ENCODE measurements at places on chromosomes 11 and 22.

DNA sequence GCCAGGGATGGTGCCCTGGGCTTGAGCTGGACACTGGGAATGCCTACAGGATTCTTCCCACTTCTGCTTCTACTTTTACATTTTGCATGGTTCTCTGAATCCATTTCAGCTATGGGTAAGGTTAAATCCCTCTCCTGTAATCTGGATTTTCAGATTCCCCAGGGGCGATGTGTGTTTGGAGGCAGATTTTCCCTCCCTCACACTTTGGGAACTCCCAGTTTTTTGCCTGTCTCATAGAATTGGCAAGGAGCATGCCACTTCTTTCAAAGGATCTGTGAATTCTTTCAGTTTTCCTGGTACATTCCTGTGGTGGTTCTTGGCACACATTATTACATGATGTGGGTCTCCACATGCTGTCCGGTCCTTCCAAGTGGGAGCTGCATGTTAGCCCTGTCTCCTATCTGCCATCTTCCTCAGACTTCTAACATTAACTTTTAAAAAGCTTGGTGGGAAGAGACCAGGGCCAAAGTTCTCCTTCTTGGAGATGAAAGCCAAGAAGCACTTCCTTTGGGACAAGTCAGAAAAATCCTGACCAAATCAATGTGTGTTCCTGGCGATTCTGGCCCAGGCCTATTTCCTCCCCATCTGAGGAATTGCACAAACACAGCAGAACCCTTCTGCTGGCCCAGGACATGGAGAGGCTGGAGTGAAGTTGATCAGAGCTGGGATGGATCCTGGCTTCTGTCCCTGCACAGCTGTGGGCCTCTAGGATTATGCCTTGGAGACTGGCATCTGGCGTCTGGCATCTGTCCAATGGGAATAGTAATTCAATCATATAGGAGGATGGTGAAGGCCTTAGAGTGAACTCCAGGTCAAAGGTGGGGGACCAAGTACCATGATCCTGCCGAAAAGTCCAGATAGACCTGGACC, 5.4 kb upstream of the APOL2 start:
- no peak for DNase-seq

DNA sequence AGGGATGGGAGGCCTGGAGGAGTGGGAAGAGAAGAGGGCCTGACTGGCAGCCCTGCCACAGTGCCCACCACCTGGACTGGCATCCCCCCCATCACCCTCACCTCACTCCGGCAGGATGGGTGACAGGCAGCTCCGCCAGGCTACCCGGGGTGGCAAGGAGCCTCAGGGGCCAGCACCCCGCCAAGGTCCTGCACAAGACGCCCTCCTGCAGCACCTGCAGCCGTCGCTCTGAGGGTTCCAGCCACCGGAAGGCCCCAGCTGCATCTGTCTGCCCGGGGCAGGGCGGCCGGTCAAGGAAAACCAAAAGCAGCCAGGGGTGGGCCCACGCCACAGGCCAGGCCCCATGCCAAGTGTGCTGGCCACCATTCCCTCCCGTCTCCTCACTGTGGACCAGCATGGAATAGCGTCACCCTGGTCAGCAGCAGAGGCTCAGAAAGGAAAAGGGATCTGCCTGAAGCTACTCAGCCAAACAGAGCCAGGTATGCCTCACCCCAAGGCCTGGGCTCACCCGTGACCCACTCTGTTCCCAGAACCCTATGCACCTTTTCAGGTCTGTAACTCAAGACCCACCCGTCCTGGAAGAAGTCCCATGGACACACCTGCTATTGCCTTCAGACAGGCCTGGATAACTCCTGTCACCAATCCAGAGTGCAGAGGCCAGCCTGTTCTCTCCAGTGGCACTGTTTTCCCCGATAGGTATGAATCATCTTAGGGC, 7.0 kb downstream of the RHBDD3 start:
- DNase-seq: no peak

GRCh38 chr11:69386594-69387408, 92.8 kb downstream of the MYEOV start:
- no peak for DNase-seq

DNA sequence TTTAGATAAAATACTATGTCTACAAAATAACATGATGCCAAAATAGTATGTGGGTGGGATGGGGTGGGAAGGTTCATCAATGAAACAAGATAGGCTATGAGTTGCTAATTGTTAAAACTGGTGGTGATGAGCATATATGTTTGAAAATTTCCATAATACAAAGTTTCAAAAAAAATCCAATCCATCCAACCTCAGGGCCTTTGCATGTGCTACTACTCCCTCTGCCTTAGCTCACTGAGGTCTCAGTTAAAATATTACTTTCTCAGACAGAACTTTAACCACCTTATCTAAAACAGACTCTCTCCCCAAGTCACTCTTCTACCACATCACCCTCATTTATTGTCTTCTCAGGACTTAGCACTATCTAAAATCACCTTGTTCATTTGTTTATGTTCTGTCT, 201.1 kb downstream of the TTC28 start:
- DNase-seq: no peak

DNA sequence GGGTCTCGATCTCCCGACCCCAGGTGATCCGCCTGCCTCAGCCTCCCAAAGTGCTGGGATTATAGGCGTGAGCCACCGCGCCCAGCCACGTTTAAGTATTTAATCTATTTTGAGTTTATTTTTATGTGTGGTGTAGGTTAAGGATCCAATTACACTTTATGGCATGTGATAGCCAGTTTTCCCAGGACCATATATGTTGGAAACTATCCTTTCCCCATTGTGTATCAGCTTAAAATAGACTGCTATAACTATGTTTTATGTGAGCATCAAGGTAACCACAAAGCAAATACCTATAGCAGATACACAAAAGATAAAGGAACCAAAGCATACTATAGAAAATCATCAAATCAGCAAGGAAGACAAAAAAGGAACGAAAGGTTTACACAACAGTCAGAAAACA, 42.4 kb downstream of the TTC28 start:
- DNase-seq: no peak

- no peak for DNase-seq
Measured at GRCh38 chr22:47213571-47214230, 451.3 kb downstream of the TBC1D22A start.

DNA sequence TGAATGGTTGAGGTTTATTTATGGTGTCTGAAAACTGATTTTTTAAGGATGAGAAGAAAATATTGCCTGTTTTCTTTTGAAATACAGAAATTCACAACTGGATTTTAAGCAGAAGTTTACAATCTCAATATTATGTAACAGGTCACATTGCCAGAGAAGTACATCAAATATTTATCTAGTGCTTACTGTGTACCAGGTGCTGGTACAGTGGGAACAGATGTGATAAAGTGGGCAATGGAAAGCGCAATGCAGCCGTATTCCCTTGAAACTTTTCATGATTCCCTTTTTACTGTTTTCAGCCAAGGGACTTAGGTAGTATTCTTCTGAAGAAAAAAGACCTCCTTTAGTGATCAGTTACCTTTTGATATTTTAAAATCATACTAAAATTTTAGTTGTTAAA, 49.6 kb downstream of the TTC17 start:
- no peak for DNase-seq

Data from activated T-helper 1 cell treated with Interleukin-2 at 50 U/mL for 16 hours (primary cell).